ENCODE measurements at places on chromosomes 1 and 21.
A peak's percentile ranks its signal among the peaks of the same experiment; 100 is the strongest.

DNA sequence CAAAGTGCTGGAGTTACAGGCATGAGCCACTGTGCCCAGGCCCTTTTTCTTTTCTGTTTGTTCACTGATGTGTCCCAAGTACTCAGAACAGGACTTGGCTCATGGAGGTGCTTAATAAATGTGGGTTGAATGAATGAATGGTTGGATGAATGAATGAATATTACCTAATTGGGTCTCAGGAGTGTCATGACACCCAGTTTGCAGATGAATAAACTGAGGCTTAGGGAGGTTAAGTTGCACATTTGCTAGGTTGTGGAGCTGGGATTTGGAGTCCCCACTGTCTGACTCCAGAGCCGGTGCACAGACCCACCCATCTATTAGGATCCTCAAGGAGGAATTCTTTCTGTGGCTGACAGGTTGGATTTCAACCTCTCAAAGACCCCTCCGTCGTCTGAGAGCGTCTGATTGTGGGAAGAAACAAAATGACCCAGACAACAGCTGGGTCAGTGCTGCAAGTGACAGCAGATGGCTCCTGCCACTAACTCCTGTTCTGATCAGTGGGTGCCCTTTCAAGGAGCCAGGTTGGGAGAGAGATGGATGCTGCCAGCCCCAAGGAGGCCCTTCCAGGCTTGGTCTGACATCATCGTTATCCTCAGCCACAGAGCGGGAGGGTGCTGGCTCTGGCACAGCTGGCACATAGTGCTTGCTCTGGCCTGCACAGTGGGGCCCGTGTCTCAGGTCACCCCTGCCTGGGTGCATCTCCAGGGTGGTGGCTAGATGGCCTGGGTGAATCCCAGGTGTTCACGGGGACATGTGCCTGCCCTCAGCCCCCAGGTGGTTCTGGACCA, 24.2 kb downstream of the ARHGEF10L start:
- no peak for DNase-seq

DNA sequence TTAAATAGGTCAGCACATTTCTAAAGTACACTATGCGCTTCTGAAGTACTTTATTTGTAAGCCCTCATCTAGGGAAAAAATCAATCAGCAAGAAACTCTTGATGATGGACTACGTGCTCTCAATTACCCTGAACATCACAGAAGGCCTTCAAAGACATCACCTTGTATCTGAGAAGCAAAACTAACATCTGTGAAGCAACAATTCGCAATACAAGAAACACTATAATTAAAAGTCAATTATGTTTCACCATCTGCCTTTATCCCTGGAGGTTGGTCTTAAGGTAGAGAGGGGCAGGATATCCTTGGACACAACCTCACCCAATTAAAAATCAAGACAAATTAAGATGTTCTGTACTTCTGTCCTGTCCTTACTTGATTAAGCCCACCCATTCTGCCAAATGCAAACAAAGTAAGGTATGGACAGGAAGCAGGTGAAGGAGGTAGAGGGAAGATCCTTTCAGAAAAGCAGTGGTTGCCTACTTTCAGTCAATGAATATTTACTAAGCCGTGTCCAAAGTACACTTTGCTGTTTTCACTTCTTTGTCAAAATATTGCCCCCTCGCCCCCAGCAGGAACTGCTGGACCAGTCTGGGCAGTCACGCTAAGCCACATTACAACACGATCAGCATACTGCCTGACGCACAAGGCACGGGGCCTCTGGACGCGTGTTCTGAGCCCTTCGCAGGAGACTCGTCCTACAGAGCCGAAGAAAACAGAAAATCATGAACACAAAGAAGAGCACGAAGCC, 887 bp downstream of the SLC19A2 start:
- DNase-seq, result peak; percentile 48

GRCh38 chr1:41399145-41399795, 38.0 kb downstream of the FOXO6 start:
- DNase-seq, result no peak

- DNase-seq, result no peak
These were observed 13.7 kb upstream of the TMEM51 start for GRCh38 chr1:15139654-15140350.

DNA sequence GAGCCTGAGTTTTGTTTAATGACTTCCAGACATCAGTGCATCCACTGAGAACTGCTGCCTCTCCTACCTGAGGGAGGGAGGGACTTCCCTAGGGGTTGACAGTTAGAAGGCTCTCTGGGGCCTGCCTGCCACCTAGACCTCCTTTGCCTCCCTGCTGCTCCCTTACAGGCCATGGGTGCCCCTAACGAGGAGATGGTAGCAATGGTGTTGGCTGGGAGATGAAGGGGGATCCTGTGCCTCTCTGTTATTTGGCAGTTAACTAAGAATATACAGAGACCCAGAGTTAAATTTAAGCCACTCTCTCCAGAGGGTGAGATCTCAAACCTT, 66.1 kb downstream of the UBE2U start:
- DNase-seq, result no peak
